ENCODE measurements at places on chromosomes 3 and 15. TPM values are rescaled to one million over a fixed set of nuclear protein-coding genes. Genes with fewer than 3 reads are reported as not detected.

- no peak for DNase-seq
Measured at GRCh38 chr3:132641837-132642538, 17.6 kb downstream of the ACAD11 start.

GRCh38 chr15:62109437-62109836 is 42.7 kb downstream of the C2CD4A start:
- no peak for DNase-seq

GRCh38 chr3:155032918-155033317 is 47.2 kb upstream of the MME start:
- no peak for DNase-seq

DNA sequence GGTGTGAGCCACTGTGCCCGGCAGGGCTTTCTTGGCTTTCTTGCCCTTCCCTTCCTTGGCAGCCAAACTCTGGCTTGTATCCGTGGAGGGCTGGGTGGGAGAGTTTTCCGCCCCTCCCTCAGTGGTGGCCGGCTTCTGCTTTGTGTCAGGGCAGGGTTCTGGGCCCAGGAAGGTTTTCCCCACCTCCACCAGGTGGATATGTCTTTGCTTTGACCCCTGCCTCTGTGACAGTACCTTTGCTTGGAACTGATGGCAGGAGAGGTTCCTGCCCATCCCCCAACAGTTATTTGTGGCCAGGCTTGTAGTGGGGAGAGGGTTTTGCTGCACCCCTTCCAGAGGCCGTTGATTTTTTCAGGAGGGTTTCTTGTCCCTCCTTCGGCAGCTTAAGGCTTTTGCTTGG is 24.3 kb downstream of the CSPG5 start:
- no peak for DNase-seq

GRCh38 chr3:159123877-159124276 is 322.0 kb downstream of the MFSD1 start:
- DNase-seq: no peak

FRMD5 gene
- 25.1 TPM for total RNA-seq

- DNase-seq: no peak
Measured at GRCh38 chr3:140931801-140932200, 9.8 kb upstream of the SLC25A36 start.

DNA sequence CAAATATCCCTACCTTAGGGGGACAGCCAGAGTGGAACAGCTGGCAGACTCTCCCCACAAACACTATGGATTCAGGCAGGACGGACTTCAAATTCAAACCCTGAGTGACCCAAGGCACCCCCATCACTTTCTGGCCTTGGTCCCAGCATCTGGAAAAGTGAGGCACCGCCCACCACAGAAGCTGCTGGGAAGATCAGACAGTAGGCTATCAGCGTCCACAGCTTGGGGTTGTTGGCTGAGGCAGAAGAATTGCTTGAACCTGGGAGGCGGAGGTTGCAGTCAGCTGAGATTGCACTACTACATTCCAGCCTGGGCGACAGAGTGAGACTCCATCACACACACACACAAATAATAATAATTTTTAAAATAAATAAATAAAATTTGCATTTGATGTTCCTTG is 8.5 kb downstream of the PFKFB4 start:
- no peak for DNase-seq

DNA sequence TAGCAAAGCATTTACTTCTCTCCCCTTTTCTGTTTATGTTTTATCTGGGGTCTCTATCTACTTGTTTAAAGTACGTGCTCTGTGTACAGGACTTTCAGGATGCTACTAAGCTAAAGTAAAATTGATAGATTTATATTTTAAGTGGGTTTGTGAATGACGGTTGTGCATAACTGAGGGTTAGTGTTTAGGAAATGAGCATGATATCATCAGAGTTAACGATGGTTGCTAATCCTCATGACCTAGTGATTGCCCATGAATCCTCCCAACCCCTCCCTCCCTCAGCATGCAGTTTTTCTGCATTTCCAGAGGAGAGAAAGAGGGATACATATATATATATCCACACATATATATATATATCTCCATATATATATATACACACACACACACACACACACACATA is 957.2 kb downstream of the TUSC7 start:
- DNase-seq: no peak

DNA sequence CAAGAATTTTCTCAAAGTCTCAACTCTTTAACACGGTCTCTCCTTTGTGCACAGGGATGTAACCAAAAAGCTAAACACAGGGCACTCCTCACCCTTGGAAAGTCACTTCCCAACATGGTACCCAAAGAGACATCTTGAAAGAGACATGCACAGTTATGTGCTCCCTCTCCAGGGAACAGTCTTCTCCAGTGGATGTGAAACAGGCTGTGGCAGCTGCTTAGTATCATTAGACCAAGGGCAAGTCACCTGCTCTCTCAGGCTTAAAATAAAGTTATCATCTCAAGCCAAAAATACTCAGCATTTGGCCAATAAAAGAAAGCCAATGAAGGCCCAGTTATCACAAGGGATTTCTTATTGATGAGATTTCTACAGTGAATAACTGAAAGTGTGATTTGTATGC is 128.3 kb downstream of the WDR76 start:
- DNase-seq: no peak

GRCh38 chr3:128591738-128592426 is 58.7 kb downstream of the RPN1 start:
- no peak for DNase-seq

GRCh38 chr3:127690823-127691452 is 18.2 kb downstream of the ABTB1 start:
- no peak for DNase-seq

- DNase-seq: no peak
Measured at GRCh38 chr3:43063114-43063513, 42.8 kb downstream of the POMGNT2 start.

DNA sequence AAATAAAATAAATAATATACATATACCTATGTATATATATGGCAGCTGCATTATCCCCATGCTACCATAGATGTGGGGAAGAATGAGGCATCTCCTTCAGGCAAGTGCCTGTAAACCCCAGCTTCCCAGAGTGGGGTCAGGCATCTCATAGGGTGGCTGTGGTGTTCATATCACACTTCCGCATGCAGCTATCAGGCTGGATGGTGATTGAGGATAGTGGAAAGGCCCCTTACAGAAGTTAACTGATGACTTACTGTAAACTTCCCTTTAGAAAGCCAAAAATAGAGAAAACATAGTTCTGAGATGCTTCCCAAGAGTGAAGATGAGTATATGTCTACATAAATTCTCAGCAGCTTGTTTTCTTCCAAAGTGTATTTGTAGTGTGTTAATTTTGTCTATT is 3.5 kb upstream of the PP2D1 start:
- DNase-seq: no peak

- no peak for DNase-seq
Measured at GRCh38 chr3:187807086-187807862, 62.0 kb upstream of the BCL6 start.

DNA sequence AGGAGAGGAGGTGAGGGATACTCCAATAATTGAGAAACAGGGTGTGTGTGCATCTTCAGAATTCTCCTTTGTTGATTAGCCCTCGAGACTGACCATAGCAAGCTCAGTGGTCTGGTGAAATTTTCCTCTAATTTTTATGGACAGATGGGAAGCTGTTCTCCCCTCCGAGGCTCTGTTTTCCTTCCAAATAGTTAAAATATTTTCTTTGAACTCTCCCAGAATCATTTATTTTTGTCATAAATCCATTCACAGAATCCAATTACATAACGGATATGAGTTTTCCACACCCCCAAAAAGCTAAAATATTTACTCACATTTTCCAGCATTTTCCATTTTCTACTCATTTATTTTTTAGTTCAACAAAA is 36.5 kb downstream of the QTRT2 start:
- DNase-seq: no peak

- DNase-seq: no peak
Measured at GRCh38 chr15:39788800-39789565, 6.3 kb upstream of the FSIP1 start.

GRCh38 chr3:134677196-134677986 is 26.6 kb upstream of the KY start:
- DNase-seq: no peak

CLASP2 gene
- 59.5 TPM for total RNA-seq

DNA sequence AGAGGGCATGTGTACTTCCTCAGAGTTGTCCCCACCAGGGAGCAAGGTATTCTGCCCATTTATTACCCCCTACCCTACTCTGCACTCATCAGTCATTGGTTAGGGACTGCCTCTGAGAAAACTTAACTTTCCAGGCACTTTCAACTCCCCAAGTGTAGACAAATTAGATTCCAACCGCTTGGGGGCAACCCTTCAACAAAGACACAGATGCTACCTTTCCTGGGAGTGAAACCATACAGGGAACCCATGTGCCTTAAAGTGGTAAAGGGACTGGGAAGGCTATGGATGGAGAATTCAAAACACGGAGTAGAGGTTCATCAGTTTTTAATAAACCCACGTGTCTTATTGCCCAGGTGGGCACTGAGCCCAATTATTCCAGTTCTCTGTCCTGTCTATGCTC is 19.4 kb upstream of the UBE2E2 start:
- no peak for DNase-seq

RAB27A gene
- total RNA-seq: 16.8 TPM

- no peak for DNase-seq
Measured at GRCh38 chr3:58556761-58557221, 19.8 kb upstream of the ACOX2 start.

GRCh38 chr3:121803771-121804320 is 31.0 kb downstream of the IQCB1 start:
- no peak for DNase-seq

HTR3E gene
- total RNA-seq: not detected

DNA sequence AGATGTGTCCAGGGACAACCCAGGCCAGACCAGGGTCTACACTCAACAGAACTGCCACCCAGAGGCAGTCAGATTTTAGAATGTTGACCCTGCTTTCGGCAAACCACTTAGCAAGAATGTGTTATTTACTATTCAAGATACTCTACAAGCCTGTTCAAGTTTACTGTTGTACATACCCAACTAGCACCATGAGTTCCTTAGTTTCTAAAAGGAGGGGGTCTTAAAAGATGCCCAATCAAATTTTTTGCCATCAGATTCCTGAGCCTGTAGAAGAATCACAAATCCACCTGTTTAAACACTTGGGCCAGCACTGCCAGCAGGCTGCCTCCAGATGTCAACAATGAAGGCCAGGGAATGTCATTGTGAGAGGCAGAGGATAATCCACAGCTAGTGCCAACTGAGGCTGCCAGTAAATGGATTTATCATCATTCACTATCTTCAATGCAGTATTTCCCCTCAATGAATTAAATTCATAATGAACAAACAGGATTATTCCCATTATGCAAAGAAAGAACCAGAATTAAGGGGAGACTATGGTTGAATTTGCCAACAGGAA is 43.5 kb upstream of the SNRPA1 start:
- no peak for DNase-seq

GRCh38 chr3:177039490-177040274 is 157.6 kb downstream of the TBL1XR1 start:
- DNase-seq: no peak

GRCh38 chr3:25775936-25776335 is 7.3 kb downstream of the NGLY1 start:
- no peak for DNase-seq

DNA sequence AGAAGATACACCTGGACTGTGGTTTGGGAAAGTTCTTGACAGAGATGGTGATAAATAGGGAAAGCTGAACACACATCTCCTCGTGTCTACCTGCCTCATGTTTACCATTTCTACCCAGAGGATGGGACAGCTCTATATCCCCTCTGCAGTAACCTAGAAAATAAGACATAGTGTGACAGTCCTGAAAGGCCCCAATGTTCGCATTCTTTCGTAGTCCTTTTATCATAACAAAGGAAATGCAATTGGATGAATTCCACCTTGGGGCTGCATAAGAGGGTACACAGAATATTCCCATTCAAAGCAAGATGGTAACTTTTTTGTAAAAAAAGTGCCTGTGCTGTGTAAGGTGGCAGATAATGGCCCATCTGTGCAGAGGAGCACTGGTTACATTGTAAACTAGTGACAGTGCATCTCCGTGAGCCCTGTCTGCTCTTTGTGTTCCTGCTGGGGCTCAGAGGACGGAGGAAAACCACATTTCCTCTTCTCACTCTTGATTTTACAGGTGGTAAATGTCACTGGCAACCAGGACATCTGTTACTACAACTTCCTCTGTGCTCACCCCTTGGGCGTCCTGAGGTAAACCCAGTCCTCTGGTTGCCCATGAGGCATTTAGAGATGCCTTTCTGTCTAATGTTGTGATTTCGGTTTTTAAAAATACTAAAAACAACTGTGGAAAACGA is 74.3 kb downstream of the SIDT1 start:
- no peak for DNase-seq

- DNase-seq: peak; percentile 69
Measured at GRCh38 chr3:157088601-157089454, 71.1 kb downstream of the CCNL1 start.

GRCh38 chr3:172601066-172601832 is 78.0 kb upstream of the TNFSF10 start:
- DNase-seq: no peak

CCNB2 gene
- total RNA-seq: 30.1 TPM

DNA sequence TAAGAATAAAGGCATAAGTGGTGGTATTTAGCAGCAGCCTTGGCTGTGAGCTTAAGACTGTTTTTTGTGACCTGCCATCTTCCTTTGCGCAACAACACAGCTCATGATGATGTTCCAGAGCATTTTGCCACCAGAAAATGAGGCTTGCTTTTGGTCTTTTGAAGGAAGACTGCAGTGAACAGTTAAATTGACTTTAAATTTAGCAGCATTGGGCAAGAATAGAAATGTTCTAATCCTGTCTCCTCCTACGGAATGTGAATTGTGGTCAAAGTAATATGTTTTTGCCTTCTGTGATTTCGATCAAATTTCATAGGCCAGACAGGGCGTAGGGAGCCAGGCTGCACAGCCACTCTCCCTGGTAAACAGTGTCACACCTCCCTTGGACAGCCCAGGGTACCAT is 460.7 kb upstream of the RASGRP1 start:
- DNase-seq: no peak

ZDHHC23 gene
- total RNA-seq: 6.1 TPM

- DNase-seq: no peak
Measured at GRCh38 chr3:50201573-50202315, 3.3 kb upstream of the SLC38A3 start.

- no peak for DNase-seq
Measured at GRCh38 chr3:4841776-4842440, 137.3 kb upstream of the BHLHE40 start.

CD96 gene
- not detected for total RNA-seq

- no peak for DNase-seq
Measured at GRCh38 chr3:49025005-49025792, 3.3 kb downstream of the NDUFAF3 start.

DNA sequence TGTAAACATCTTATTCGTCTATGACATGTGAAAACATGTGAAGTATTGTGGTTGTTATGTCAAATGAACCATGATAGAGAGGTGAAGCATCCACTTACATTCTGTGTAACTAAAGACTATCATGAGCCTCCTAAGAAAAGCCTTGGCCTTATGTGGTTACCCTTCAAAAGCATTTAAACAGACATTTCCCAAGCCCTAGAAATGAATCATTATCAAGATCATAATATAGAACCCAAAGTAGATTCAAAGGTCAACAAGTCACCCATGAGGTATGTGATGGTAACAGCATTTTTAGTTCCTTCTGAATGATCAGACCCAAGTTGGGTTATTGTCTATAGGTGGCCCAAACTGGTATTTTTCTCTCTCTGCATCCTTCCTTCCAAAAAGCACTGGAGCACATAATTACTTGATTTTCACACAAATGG is 408.0 kb downstream of the TBL1XR1 start:
- no peak for DNase-seq

GRCh38 chr3:79162653-79163052 is 605.1 kb downstream of the ROBO1 start:
- no peak for DNase-seq

- no peak for DNase-seq
Measured at GRCh38 chr15:81279621-81280485, 44.1 kb downstream of the STARD5 start.

Measured in pulmonary artery endothelial cell (primary cell).